ENCODE measurements at places on chromosomes 1 and 21. TPM values are rescaled to one million over a fixed set of nuclear protein-coding genes. Genes with fewer than 3 reads are reported as not detected.

Gene GJB3
- polyA plus RNA-seq: 0.25 TPM

Gene CD164L2
- not detected for polyA plus RNA-seq

Gene PGBD2
- 5.1 TPM for polyA plus RNA-seq

Gene PLEKHG5
- 14.4 TPM for polyA plus RNA-seq

- DNase-seq: no peak
These were observed 86.7 kb downstream of the NGF start for GRCh38 chr1:115251340-115251748.

DNA sequence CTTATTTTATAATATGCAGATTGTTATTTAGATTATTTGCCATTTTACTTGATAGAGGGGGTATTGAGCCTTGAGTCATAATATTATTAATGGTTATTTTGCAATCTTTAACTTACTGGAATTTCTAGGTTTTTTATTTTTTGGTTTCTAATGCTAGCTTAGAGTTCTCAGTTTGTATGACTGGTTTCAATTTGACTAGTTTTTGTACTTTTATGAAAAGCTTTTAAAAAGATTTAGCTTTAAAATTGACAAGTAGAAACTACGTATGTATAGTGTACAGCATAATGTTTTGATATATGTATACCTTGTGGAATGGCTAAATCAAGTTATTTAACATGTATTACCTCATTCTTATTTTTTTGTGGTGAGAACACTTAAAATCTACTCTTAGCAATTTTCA, 41.5 kb downstream of the CEP350 start:
- no peak for DNase-seq

Gene L1TD1
- 0.52 TPM for polyA plus RNA-seq

Gene FLG2
- polyA plus RNA-seq: 0.12 TPM

GRCh38 chr1:242710286-242710685, 185.8 kb upstream of the PLD5 start:
- no peak for DNase-seq

- peak; percentile 82 for DNase-seq
These were observed at the start of gene MLLT11 for GRCh38 chr1:151060007-151060656. MLLT11 (plus strand) TSS chr1:151060397; CDS start chr1:151067225, 6,828 bp downstream.

GRCh38 chr1:204571128-204571527, 54.9 kb downstream of the MDM4 start:
- no peak for DNase-seq

Data from hindlimb muscle (tissue), 1 donor.